ENCODE measurements at places on chromosomes 16 and 17.

GRCh38 chr16:1257561-1258224 lies 1.8 kb downstream of the TPSD1 start:
- DNase-seq = no peak

DNA sequence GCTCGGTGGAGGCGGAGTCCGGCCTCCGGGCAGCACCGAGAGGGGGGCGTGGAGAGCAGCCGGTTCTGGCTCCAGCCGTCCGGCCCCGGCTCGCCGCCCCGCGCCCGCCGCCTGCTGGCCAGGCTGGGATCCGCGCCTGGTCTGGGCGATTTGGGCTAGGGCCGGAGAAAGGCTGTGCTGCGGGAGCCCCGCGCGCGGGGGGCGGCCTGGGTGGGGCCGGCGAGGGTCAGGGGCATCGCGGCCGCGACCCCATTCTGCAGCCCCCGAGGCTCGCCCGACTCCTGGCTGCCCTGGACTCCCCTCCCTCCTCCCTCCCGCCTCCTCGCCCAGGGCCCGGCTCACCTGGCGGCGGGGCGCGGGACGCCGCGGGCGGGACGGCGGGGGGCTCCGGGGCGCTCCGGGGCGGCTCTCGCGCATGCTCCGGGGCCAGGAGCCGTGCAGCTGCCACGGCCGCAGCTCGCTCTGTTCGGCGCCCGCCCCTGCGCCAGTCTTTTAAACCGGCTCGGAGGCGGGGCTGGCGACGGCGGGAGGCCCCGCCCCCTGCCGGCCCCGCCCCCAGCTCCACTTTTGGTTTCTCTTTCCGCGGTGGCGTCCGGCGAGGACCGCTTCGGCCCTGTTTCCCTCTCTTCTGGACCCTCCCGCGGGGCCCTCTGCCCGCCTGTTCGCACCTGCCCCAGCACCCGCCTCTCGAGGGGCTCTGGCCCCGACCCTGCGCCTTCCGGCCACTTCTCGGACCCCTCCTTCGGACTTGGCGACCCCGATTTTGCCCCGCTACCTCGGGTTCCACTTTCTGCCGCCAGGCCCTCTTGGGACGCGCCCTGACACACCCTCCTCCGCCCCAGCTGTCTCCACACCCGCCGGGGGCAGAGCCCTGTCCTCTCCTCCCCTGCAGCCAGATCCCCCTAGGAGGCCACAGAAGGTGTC lies at the start of gene SOCS1:
TSS of gene SOCS1 (minus strand) at position 468 of the 924 bp plus-strand sequence. CDS start 726 bp downstream, outside the sequence.
- peak; percentile 87 for DNase-seq

- no peak for DNase-seq
Observed at GRCh38 chr16:89246383-89246902, 28.9 kb downstream of the ZNF778 start.

- no peak for DNase-seq
Observed at GRCh38 chr17:17350491-17351355, 47.5 kb downstream of the NT5M start.

DNA sequence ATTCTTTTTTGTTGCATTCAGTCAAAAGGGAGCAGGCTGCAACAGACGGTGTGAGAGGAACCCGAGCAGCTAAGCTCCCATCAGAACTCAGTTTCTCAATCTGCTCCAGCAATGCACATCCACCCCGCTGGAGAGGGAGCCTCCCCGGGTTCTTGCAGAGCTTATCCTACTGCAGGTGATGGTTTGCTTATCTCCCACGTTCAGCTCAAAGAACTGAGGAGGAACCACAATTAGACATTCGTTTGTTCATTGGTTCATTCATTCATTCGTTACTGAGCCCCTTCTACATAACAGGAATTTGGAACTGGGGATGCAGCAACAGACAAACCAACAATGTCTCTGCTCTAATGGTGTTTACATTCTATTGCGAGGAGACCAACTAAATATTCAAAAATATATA lies 22.2 kb upstream of the ALOX15 start:
- no peak for DNase-seq

DNA sequence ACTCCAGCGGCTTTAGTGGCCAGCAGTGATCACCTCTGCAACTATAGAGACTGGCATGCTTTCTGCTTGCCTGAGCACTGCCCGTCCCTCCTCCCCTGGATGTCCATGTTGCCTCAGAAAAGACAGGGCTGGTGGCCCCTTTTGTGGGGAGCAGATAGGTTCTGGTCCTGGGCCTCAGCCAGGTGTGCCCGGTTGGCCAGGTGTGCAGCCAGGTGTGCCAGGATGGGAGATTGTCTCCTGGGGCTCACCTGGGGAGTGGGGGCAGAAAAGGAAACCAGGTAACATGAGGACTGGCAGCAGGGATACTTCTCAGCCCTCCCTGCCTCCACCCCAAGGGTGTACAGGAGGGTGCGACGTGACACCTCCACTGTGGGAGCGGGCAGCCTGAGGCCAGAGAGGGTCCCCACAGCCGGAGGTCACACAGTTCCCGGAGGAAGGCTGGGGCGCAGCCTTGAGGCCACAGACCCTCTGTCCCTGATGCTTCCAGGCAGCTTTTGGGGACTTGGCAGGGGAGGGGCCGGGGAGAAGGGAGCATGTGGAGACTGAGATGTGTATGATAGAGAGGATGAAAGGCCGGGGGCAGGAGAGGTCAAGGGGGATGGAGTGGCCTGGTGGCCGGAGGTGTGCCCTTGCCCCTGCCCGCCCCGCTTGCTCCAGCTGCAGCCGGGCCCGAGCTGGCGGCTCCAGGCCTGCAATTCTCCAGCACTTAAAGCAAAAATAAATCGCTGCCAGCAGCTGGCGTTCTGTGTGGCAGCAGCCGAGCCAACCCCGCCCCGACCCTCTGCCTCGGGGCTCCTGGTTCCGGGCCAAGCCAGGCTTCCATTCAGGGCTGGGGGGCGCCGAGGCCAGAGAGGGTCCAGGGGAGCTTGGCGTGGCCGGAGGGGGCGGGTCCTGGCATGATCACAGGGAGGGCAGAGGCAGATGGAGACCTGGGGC lies 6.7 kb downstream of the KCNJ12 start:
- no peak for DNase-seq

DNA sequence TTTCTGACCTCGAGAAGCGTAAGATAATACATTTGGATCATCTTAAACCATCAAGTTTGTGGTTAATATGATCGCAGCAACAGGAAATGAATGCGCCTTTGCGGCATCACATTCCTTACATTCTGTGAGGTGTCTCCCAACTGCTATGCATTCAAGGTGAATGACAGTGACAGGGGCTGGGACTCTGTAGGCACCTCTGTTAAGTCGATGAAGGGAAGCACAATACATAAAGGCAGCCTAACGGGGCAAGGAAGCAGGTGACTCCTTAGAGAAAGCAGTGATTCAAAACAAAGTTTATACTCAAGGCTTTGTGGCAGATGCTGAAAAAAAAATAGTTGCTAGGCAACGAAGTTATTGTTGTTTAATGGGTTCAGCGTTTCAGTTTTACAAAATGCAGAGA lies 21.6 kb upstream of the EVPL start:
- DNase-seq = no peak

GRCh38 chr16:9957433-9957832 lies 224.8 kb downstream of the GRIN2A start:
- no peak for DNase-seq

DNA sequence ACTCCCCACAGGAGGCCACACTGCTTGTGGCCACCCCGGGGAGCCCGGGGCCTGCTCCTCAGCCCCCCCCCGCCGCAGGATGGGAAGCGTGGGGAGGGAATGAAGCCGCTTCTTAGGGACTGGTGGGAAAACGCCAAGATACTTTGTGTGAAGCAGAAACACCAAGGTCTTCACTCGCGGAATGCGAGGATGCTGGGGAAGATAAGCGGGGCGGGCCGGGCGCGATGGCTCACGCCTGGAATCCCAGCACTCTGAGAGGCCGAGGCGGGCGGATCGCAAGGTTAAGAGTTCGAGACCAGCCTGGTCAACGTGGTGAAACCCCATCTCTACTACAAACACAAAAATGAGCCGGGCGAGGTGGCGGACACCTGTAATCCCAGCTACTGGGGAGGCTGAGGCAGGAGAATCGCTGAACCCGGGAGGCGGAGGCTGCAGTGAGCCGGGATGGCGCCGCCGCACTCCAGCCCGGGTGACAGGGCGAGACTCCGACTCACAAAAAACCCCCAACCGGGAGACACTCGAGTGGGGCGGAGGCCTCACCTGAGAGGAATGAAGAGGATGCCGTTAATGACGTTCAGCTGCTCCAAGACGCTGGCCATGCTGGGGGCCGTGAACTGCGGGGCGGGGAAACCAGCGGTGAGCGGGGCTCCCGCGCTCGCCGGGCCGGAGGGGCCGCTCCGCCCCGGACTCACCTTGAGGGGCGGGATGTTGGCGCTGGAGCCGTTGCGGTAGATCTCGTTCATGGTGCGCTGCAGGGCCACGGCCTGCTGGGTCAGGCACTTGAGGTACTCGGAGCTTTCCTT lies 20.3 kb downstream of the CLUH start:
- DNase-seq = no peak

DNA sequence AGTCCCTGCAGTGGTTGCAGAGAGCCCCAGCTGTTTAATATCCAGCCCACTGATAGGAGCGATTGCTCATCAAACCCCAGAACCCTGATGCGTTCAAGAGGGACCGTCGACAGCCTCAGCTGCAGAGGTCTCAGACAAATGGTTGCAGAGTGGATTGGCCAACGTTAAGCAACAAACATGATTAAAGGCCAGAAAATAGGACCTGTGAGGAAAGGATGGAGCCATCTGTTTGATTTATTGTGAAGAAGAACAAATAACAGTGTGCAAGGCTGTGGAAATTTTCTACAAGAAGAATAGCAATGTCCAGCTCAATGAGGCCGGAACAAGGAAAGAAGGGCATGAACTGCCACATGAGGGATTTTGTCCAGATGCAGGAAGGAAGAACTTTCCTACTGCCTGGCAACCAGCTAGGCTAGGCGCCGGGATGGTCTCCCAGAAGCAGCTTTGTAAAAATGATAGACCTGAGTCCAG lies 138.4 kb upstream of the DNAH9 start:
- DNase-seq = no peak

DNA sequence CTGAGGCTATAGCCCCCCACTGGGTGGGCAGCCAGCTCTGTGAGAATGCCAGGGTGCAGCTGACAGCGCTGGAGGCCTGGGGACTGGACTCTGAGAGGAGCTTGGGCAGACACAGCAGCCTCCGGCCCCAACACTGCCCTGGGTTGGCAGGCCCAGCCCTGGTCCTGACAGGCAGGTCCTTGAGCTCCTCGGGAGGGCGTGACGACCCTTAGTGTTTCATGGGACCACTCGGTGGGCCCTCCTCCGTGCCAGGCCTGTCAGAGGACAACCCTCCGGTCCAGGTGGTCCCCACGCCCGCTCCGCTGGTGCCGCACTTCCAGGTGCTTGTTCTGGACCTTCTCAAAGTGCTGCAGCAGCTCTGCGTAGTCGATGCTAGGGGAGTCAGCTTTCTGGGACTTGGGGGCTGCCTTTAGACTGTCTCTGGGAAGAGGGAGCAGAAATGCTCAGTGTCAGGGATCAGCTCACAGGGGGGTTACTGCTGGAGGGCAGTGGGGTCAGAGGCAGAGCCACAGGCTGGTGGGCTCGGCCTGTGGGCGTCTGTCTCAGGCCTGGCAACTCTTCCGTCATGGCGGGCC lies 1.9 kb upstream of the MTSS2 start:
- DNase-seq = no peak

GRCh38 chr16:1923299-1924034 lies 5.3 kb upstream of the HS3ST6 start:
- no peak for DNase-seq

GRCh38 chr16:49409121-49409520 lies 35.5 kb downstream of the C16orf78 start:
- no peak for DNase-seq

DNA sequence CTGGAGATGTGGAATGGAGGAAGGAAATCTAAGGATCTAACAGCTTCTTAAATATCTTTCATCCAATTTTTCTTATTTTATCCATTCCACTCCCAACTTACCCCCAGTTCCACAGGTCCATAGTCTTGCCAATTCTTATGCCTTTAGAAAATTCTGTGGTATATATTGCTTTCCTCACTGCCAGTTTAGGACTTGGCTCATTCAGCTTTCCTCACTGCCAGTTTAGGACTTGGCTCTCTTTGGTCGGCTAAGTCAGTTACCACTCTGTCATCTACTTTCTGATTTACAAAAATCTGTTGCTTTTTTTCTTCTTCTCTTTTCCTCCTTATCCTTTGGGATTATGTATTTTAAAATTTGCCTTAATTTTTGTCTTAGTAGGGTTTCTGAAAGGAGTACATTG lies 128.5 kb downstream of the PPM1E start:
- no peak for DNase-seq

DNA sequence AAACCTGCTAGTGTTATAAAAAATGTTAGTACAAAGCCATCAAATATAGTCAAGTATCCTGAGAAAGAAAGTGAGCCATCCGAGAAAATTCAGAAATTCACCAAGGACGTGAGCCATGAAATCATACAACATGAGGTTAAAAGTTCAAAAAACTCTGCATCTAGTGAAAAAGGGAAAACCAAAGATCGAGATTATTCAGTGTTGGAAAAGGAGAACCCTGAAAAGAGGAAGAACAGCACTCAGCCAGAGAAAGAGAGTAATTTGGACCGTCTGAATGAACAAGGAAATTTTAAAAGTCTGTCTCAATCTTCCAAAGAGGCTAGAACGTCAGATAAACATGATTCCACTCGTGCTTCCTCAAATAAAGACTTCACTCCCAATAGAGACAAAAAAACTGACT lies 31.7 kb downstream of the RBBP6 start:
- DNase-seq = no peak

GRCh38 chr17:57477522-57478362 lies 221.4 kb downstream of the MSI2 start:
- DNase-seq = no peak

GRCh38 chr17:61129267-61130254 lies 270.1 kb upstream of the TBX2 start:
- DNase-seq = no peak

- no peak for DNase-seq
Observed at GRCh38 chr16:83995754-83996153, 27.7 kb downstream of the NECAB2 start.

DNA sequence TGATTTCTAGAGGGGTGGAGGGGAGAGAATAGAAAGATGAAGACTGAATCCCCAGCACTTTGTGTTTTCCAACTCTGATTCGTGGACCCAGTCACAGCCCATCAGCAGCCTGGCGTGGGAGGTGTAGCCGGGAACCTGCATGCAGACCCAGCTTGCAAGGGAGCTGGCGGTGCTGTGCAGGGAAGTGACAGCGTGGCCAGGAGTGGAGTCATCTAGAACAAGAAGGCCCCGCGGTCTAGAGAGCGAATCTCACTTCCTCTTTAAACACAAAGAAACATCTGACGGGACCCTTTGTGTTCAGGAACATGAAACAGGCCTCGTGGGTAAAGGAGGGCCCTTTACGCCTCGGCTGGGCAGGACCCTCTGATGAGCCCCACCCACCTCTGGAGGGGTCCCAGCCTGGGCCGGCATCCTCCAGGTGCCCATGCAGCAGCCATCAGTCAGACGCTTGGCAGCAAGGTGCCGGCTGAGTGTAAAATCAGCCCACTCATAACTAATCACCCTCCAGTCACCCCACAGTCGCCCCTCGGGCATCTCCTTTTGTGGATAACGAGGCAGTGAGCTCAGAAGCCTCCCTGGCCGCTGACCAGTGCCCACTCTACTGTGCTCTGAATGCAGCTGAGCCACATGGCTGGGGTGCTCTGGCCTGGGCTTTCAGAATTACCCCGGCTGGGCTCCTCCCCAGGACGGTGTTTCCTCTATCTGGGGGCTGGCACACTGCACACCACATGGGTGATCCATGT lies 4.4 kb downstream of the SNAI3 start:
- DNase-seq = no peak

Data from T-helper 17 cell (primary cell).